ENCODE measurements at places on chromosomes 12 and 14.

DNA sequence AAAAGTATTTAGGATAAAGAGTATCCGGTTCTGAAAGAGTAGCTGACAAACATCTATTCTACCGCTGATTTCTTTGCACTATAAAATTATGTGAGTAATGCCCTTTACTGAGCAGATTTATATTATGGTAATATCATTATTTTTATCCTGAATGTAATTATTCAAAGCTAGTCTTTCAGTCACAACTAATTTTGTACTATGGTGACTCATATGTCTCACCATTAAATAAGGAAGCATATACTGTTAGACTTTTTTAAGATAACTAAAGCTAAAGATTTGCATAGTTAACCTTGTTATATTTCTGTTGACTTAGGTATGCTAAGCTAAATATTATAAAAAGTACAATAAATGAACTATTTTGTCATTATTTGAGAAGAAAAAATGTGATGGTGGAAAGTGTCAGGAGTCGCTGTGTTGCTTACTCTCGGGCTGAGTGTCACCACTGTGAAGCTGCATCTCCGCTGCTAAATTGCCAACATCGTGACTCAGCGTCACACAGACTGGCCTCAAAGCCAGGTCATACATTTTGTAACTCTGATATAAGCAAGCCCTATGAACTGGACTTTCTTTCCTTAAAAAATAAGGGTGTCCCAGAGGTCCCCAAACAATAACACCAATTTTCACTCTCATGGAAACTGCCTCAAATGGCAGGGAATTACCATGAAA, 69.1 kb upstream of the SSTR1 start:
- no peak for DNase-seq

- peak; percentile 74 for DNase-seq
Measured at GRCh38 chr12:64544371-64545080, 65.8 kb upstream of the RASSF3 start.

DNA sequence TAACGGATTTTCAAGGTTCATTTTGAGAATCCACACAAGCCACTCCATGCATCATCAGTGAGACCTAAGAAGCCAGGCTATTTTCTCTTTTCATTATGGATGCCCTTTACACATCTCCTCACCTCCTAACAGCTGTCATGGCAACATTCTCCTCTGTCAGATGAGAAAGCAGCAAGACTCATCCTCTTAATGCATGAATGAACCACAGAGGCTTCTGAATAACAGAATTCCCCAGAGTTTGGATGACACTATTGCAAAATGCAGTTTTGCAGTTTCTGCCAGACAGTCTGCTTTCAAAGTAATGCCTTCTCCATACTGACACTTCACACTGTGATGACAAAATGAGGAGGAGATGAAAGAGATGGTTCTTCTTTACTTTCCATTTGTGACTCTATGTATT, 286.7 kb upstream of the GRIP1 start:
- DNase-seq: peak; percentile 68

GRCh38 chr12:3102771-3103410, 25.7 kb downstream of the TSPAN9 start:
- DNase-seq: no peak

DNA sequence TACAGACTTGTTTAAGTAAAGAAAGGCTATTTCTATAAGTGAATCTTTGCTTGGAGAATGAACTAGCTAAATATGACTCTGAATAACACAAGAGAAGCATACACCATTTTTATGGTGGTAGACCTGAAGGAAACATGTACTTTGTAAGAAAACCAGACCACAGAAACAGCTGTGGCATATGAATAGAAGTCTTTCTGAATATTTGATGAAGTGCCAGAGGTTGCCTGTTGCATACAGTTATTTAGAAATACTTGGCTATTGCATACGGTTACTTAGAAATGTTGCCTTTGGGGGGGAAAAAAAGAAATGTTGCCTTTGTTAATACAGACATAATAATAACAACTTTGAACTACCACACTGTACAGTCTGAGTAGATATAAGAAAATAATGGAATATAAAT, 16.8 kb upstream of the LEMD3 start:
- no peak for DNase-seq

DNA sequence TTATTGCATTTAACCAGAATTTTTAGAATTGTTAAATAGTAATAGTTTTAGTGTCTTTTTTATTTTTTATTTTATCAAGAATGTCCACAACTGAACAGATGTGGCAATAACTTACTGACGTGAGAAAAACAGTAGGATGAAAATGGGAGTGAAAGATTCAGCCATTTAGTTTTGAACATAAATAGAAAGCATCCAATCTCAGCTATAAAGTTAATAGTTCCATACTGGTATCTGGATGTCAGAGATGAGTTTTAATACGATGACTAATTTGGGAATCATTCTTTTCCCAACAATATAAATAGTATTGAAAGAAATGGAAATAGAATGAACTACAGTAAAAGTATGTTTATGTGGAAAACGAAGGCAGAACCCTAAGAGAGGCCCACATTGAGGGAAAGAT, 159.4 kb downstream of the EPS8 start:
- DNase-seq: no peak

GRCh38 chr14:75459791-75460190, 32.0 kb downstream of the JDP2 start:
- DNase-seq: no peak

GRCh38 chr12:50215033-50215432, 47.9 kb upstream of the CERS5 start:
- no peak for DNase-seq

- no peak for DNase-seq
Measured at GRCh38 chr14:78851189-78851588, 681.0 kb downstream of the NRXN3 start.

- DNase-seq: no peak
Measured at GRCh38 chr14:92134456-92134855, 12.7 kb downstream of the CPSF2 start.

DNA sequence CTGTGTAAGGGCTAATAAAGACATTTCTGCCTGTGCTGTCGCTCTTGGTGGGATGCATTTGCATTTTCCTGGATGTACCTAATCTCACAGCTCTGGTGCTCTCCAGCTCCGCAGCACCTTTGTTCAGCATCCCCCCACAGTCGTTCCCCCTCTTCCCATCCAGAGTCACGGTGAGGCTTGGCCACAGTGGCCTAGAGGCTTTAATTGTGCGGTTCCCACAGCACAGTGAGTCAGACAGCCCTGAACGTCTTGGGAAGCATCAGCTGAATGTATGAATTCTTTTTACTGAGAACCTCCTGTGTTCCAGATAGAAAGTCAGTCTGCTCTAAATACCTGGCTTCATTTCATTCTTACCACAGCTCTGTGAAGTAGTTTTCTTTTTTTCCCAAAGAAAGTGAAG, 28.7 kb downstream of the MLXIP start:
- no peak for DNase-seq

GRCh38 chr14:69312608-69313007, 52.6 kb downstream of the GALNT16 start:
- no peak for DNase-seq

DNA sequence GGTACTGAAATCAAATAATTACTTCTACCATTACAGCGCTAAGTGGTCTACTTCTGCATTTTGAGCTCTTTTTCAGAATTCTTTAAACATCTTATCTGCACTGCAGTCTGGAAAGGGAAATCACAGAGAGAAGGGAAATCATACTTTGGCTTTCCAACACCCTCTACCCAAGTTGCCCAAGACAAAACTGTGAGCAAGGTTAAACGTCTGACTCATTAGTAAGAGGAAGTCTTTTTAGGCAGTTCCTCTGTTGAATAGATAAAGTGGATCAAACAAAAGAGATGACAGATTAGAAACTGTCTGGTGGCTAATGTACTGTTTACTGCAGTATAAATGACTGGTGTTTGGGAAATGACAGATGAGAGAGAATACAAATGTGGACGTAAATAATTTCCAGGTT, 858.1 kb downstream of the NRXN3 start:
- DNase-seq: no peak

- no peak for DNase-seq
Measured at GRCh38 chr12:115079760-115080159, 395.8 kb upstream of the TBX3 start.

- no peak for DNase-seq
Measured at GRCh38 chr14:105305345-105305744, 4.5 kb upstream of the BRF1 start.

DNA sequence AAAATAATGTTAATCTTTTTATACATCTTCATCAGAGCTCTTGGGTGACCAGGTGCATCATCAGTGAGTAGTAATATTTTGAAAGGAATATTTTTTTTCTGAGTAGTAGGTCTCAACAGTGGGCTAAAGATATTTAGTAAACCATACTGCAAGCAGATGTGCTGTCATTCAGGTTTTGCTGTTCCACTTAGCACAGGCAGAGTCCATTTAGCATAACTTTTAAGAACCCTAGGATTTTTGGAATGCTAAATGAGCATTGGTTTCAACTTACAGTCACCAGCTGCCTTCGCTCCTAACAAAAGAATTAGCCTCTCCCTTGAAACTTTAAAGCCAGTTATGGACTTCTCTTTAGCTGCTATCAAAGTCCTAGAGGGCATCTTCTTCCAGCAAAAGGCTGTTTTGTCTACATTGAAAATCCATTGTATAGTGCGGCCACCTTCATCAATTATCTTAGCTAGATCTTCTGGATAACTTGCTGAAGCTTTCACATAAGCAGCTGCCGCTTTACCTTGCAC, 24.6 kb downstream of the RIMKLB start:
- DNase-seq: no peak

- DNase-seq: no peak
Measured at GRCh38 chr14:36671149-36671548, 9.5 kb downstream of the PAX9 start.

- DNase-seq: no peak
Measured at GRCh38 chr12:132620113-132620898, 1.7 kb downstream of the P2RX2 start.

GRCh38 chr14:88929656-88930436, 105.4 kb downstream of the TTC8 start:
- no peak for DNase-seq

DNA sequence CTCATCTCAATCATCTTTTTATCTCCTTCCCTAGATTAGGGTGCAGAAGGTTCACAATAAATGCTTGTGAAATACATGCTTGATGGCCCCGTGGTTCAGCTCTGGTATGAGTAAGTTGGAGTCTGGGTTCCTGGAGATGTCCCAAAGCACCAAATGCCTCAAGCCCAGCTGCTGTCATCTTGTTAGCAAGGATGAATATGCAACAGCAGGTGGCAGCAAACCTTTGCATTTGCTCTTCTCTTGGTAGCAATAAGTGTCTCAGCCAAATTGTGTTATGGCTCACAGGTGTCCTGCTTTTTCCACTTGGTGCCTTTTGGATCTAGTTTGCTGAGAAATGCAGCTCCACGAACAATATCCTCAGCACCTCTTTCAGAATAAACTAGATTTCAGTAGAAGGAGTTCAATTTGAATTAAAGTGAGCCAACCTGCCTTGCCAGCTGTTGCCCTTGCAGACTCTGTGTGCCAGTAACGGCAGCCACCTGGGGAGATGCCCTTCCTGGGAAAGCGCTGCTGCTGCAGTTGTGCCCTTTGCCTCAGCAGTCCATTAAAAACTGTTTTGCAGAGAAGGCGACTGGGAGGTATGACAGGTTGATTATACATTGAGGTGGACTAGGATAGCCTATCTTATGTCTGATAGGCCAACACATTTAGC, 417.3 kb downstream of the SNAPC1 start:
- peak; percentile 93 for DNase-seq

- DNase-seq: no peak
Measured at GRCh38 chr14:103624860-103625259, 4.2 kb upstream of the KLC1 start.

GRCh38 chr14:22460461-22461195, 128.4 kb downstream of the DAD1 start:
- no peak for DNase-seq

GRCh38 chr14:89000007-89000942, 175.8 kb downstream of the TTC8 start:
- no peak for DNase-seq

DNA sequence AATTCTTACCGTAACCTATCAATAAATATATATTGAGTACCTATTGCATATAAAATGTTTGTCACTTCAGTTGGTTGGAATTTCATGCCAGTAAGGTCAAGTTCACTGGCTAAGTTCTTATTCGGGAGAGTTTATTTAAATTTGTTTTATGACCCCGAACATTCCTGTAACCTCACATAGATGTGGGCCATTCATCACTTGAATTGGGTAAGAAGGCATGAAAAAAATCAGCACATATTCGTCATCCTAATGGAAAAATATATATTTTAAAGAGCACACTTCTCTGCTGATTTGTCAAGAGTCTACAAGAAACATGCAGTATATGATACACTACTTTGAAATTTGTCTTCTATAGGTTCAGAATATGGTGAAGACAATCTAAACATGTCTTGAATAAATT, 263.4 kb downstream of the CCDC91 start:
- no peak for DNase-seq

DNA sequence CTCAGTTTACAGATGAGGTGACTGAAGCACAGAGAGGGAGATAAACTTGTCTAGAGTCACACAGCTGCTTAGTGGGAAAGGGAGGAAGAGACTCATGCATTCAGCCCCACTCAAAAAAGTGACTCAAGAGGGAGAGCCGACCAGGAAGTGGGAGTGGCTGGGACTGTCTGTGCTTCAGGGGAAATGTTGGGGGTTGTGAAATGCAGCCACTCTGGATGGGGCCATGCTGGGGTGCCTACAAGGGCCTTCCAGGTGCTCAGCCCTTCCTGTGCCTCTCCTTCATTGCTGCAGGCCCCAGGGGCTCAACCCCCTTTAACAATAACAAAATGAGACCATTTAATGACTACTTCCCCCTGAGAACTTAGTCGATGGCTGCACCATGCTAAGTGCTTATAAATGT, 41.8 kb downstream of the CACNA1C start:
- no peak for DNase-seq

All from brain (organoid and tissue), 16 donors.